ENCODE measurements at places on chromosomes 7 and 10. TPM values are rescaled to one million over a fixed set of nuclear protein-coding genes. Genes with fewer than 3 reads are reported as not detected.

MAT1A gene
- not detected for total RNA-seq

ELFN1 gene
- 0.48 TPM for total RNA-seq

ECHS1 gene
- 148 TPM for total RNA-seq

PDE1C gene
- total RNA-seq = 5.6 TPM

BLVRA gene
- total RNA-seq = 67.3 TPM

TUBGCP2 gene
- total RNA-seq = 37.5 TPM

AHR gene
- 14.2 TPM for total RNA-seq

ASB4 gene
- total RNA-seq = 0.29 TPM

ZNF736 gene
- not detected for total RNA-seq

TOMM7 gene
- 561 TPM for total RNA-seq

LIPM gene
- not detected for total RNA-seq

ENTPD1 gene
- total RNA-seq = 0.02 TPM

NME8 gene
- not detected for total RNA-seq

LOXL4 gene
- 1.3 TPM for total RNA-seq

UNCX gene
- not detected for total RNA-seq

ASB15 gene
- total RNA-seq = not detected

FXYD4 gene
- not detected for total RNA-seq

CUZD1 gene
- total RNA-seq = 1.5 TPM

FBH1 gene
- total RNA-seq = 34.5 TPM

SAMD9L gene
- 0.49 TPM for total RNA-seq

ASAH2 gene
- total RNA-seq = 3.6 TPM

TAS2R41 gene
- total RNA-seq = not detected
